Osteocyte (in vitro differentiated cells): ENCODE measurements at places on chromosomes 1 and 21. TPM values are rescaled to one million over a fixed set of nuclear protein-coding genes. Genes with fewer than 3 reads are reported as not detected.

DNA sequence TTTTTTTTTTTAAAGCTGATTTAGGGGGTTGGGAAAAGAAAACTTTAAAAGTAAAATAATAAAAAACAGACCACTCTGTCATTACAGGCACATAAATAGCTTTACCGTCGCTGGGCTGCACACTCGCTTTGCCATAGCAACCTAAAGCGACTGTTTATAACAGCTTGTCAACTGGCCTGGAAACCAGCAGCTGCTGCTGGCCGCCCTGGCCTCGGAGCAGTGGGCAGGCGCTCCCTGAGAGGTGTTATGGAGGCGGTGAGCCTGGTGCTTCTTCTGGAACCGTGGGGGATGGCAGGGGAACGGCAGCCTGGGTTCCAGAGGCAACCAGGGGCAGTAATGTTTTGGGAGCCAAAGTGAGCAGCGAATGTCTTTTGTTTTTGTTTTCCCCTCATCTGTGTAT is 45.7 kb downstream of the ATP2B4 start:
- H3K27me3 ChIP-seq: no peaks in the 10 kb centered on the region
- H3K4me3 ChIP-seq: no peak overlapping the region
- H3K4me1 ChIP-seq: peaks cover 67% of the 10 kb centered on the region
- peaks cover 2% of the 10 kb centered on the region for H3K36me3 ChIP-seq
- no peak for DNase-seq

Gene RHOU
- 2.3 and 2.4 TPM in 2 replicates for total RNA-seq

Gene KCNE1
- 0.44 and 0.59 TPM in 2 replicates for total RNA-seq

DNA sequence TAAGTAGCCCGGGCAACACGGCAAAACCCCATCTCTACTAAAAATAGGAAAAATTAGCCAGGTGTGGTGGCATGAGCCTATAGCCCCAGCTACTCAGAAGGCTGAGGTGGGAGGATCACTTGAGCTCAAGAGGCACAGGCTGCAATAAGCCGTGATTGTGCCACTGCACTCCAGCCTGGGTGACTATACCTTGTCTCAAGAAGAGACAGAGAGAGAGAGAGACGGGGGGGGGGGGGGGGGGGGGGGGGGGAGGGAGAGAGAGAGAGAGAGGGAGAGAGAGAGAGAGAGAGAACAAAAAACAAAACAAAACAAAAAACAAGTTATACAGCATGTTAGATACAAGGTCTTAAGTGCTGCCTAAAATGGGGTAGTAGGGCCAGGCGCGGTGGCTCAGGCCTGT is 77.8 kb upstream of the ZNF281 start:
- DNase-seq: no peak
- H3K27me3 ChIP-seq: peaks cover 17% of the 10 kb centered on the region
- H3K36me3 ChIP-seq: no peaks in the 10 kb centered on the region

GRCh38 chr1:119316870-119317416 is 51.6 kb upstream of the HAO2 start:
- no peak overlapping the region for H3K4me3 ChIP-seq
- DNase-seq: no peak
- peaks cover 11% of the 10 kb centered on the region for H3K27me3 ChIP-seq
- no peaks in the 10 kb centered on the region for H3K36me3 ChIP-seq
- no peak overlapping the region for H3K27ac ChIP-seq
- no peaks in the 10 kb centered on the region for H3K4me1 ChIP-seq

Gene FAM151A
- total RNA-seq: not detected in 2 replicates

Gene CD247
- not detected in 2 replicates for total RNA-seq

DNA sequence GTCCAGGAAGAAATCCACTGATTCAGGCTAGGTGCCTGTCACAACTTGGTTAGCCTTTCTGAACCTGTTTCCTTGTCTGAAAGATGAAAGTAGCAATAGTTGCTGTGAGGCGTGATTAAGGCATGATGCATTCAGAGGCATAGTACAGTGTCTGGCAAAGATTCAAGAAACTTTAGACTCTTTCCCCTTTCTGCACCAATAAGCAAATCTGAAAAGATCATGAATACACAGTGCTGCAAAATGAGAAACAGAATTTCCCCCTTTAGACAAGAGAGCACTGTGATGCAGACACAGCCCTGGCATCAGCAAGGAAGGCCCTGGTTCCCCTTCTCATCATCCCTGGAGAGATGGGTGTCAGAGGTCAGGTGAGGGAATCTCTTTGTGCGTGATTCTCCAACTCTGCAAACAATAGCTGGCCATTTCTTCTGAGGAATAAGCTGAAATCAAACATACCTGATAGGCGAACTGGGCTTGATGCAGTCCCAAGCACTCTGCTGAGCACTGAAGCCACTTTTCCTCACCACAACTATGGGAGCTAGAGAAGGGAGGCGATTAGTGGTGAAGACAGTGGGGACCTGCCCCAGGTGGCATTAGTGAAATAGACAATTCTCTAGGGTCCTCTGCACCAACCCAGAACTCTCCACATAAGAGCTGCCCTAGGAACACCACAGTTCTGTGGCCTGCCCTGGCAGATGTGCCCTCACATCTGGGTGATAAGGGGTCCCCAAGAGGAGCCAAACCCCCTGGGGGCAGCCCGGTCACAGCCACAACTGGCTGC is 41.7 kb downstream of the ITPKB start:
- H3K27me3 ChIP-seq: no peaks in the 10 kb centered on the region
- peaks cover 19% of the 10 kb centered on the region for H3K4me1 ChIP-seq
- DNase-seq: no peak
- no peak overlapping the region for H3K27ac ChIP-seq
- no peak overlapping the region for H3K4me3 ChIP-seq

DNA sequence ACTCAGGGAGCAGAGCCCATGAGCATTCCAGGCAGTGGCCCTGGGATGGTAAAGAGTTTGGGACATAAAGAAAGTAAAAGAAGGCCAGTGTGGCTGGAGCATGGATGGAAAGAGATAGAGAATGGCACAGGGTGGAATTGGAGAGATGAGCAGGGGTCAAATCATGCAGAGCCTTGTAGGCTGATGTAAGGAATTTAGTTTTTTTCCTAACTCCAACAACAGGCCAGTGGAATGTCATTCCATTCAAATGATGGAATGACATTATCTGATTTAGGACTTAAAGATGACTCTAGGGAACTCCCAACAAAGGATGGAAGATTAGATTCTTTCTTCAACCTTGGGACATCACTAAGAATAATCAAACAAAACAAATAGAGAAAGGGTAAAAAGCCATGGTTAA is 12.8 kb upstream of the S100A2 start:
- H3K27ac ChIP-seq: no peak overlapping the region
- H3K27me3 ChIP-seq: no peaks in the 10 kb centered on the region
- H3K4me3 ChIP-seq: no peak overlapping the region
- no peaks in the 10 kb centered on the region for H3K36me3 ChIP-seq

DNA sequence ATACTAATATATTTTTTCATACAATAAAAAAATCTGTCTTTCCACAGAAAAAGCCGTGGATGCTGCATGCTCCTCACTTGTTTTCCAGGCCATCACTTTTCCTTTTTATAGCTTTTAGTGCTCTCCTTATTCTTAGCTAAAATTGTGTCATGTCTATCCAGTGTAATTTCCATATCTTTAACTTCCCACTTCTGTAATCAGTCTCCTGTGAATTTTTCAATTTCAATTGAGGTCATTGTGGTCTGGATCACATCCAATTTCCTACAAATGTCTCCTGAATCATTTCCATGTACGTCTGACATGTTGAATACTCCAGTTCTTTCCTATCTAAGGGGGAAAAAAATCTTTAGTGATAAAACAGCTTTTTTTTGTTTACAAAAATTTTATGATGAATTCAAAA is 838.2 kb upstream of the B3GALT2 start:
- H3K27ac ChIP-seq: no peak overlapping the region
- H3K4me3 ChIP-seq: no peak overlapping the region
- H3K27me3 ChIP-seq: no peaks in the 10 kb centered on the region
- DNase-seq: no peak
- H3K4me1 ChIP-seq: peaks cover 4% of the 10 kb centered on the region
- no peaks in the 10 kb centered on the region for H3K36me3 ChIP-seq

DNA sequence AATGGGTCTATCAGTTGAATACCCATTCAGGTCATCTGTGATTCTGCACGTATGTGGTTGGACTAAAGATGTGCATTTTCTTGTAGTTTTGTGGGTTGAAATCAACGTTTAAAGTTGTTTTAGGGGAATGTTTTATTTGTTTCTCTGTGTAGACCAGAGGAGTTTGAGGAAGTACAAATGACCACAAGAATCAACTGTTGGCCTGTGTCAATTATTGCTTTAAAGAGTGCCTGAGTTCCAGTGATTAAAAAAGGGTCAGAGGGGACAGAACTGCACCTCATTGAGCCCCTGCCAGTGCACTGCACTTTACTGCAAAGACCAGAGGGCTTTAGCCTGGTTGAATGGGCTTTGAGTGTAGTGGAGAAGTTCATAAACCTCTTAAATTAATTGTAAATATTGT is 190.3 kb downstream of the VPS13D start:
- H3K27me3 ChIP-seq: no peaks in the 10 kb centered on the region
- H3K36me3 ChIP-seq: peaks cover 39% of the 10 kb centered on the region
- no peak overlapping the region for H3K4me3 ChIP-seq
- peaks cover 17% of the 10 kb centered on the region for H3K4me1 ChIP-seq
- DNase-seq: no peak
- no peak overlapping the region for H3K27ac ChIP-seq

DNA sequence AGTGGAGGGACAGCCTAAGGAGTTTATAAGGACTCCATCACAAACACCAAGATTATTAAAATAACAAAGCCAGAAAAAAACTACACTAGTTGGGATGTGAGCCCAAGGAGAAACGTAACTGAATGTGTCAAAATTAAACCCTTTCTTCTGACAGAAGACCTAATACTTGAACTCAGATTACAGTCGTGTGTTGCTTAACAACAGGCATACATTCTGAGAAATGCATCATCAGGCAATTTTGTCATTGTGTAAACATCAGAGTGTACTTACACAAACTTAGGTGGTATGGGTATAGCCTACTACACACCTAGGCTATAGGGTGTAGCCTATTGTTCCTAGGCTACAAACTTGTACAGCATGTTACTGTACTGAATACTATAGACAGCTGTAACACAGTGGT is 23.4 kb downstream of the DSTYK start:
- H3K27ac ChIP-seq: no peak overlapping the region
- H3K4me1 ChIP-seq: peaks cover 14% of the 10 kb centered on the region
- H3K36me3 ChIP-seq: peaks cover 6% of the 10 kb centered on the region
- H3K4me3 ChIP-seq: no peak overlapping the region
- DNase-seq: no peak

- H3K4me3 ChIP-seq: no peak overlapping the region
- no peaks in the 10 kb centered on the region for H3K36me3 ChIP-seq
- H3K4me1 ChIP-seq: no peaks in the 10 kb centered on the region
- no peak for DNase-seq
- H3K27ac ChIP-seq: no peak overlapping the region
Observed at GRCh38 chr1:34753163-34753562, 1.7 kb upstream of the GJB5 start.

Gene KCNK1
- total RNA-seq: not detected in 2 replicates

DNA sequence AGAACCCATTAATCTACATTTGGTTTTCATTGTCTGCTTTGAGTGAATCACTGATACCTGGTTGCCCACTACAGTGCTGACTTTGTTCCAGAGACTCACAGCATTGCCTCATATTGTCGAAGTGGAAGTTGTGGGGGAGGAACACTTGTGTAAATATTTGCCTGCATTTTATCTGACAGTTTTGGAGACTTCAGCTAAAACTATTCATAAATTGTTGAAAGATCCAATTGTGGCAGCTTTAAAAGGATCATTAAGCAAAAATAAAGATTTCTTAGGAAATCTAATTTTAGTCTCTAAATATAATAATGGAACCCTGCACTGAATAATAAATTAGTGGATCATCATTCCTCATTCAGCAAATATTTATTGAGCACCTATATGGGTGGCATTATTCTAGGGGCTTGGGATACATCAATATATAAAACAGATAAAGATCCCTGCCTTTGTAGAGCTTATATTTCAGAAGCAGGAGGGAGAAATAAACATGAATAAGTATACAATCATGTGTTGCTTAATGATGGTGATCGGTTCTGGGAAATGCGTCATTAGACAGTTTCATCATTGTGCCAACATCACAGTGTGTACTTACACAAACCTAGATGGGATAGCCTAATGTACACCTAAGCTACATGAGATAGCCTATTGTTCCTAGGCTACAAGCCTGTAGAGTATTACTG is 73.5 kb downstream of the OSBPL9 start:
- no peak for DNase-seq
- peak overlapping the region; percentile 1 for H3K27ac ChIP-seq
- peaks cover 2% of the 10 kb centered on the region for H3K36me3 ChIP-seq
- H3K27me3 ChIP-seq: no peaks in the 10 kb centered on the region
- H3K4me3 ChIP-seq: no peak overlapping the region
- peaks cover 45% of the 10 kb centered on the region for H3K4me1 ChIP-seq

DNA sequence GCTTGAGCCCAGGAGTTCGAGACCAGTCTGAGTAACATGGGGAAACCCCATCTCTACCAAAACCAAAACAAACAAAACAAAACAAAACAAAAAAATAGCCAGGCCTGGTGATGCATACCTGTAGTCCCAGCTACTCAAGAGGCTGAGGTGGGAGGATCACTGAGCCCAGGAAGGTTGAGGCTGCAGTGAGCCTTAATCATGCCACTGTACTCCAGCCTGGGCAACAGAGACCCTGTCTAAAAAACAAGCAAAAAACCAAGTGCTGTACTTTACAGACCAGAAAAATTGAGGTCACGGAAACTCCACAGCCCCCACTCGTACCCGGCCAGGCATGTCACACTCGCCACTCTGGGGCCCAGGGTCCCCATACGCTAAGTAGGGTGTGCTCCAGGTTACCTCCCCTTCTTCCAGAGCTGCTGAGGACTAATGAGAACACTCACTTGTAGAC is 22.9 kb downstream of the ATP2B4 start:
- H3K36me3 ChIP-seq: no peaks in the 10 kb centered on the region
- peak overlapping the region; percentile 83 for H3K27ac ChIP-seq
- H3K27me3 ChIP-seq: no peaks in the 10 kb centered on the region
- peaks cover 39% of the 10 kb centered on the region for H3K4me1 ChIP-seq

DNA sequence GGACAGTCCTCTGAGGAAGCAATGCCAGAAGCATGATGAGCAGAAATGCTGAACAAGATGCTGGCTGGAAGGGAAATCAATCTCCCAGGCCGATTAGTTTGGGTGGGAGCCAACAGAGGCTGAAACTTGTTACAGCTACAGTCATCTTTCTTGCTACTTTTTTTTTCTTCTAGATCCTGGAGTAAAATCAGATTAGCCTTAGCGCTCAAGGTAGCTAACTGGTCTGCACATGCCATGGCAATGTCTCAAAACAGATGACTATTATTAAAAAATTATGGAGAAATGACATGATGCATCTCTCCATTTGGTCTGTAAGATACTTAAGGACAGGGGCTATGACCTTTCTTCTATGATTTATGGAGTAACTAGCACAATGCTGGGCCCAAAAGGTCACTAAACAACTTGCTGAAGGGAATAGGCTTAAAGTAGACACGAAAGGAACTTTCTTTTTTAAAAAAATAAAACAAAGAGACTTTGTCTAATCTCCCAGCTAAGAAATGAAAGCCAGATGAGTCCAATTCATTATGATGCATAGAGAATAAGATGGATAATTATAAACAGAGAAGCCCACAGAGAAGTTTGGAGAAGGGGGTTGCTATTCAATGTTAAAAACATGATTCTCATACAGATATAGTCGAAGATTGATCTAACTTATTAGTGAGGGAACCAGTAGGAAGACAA is 42.5 kb downstream of the UTP25 start:
- no peak for DNase-seq
- H3K36me3 ChIP-seq: no peaks in the 10 kb centered on the region
- H3K4me3 ChIP-seq: no peak overlapping the region

- no peak overlapping the region for H3K27ac ChIP-seq
- no peak overlapping the region for H3K4me3 ChIP-seq
- peaks cover 2% of the 10 kb centered on the region for H3K27me3 ChIP-seq
- H3K4me1 ChIP-seq: peaks cover 9% of the 10 kb centered on the region
- H3K36me3 ChIP-seq: peaks cover 13% of the 10 kb centered on the region
Observed at GRCh38 chr1:31624309-31624708, 6.8 kb downstream of the HCRTR1 start.

Gene CYP4A11
- total RNA-seq: not detected in 2 replicates

Gene C4BPA
- total RNA-seq: not detected in 2 replicates
